Stimulated activated CD8-positive, alpha-beta memory T cell treated with anti-CD3 and anti-CD28 coated beads, Interleukin-15, amount 100 ng/mL, for 48 hours (primary cell): ENCODE measurements at places on chromosomes 6 and 20.

GRCh38 chr6:42556462-42556861 is 7.4 kb upstream of the UBR2 start:
- no peak for DNase-seq

DNA sequence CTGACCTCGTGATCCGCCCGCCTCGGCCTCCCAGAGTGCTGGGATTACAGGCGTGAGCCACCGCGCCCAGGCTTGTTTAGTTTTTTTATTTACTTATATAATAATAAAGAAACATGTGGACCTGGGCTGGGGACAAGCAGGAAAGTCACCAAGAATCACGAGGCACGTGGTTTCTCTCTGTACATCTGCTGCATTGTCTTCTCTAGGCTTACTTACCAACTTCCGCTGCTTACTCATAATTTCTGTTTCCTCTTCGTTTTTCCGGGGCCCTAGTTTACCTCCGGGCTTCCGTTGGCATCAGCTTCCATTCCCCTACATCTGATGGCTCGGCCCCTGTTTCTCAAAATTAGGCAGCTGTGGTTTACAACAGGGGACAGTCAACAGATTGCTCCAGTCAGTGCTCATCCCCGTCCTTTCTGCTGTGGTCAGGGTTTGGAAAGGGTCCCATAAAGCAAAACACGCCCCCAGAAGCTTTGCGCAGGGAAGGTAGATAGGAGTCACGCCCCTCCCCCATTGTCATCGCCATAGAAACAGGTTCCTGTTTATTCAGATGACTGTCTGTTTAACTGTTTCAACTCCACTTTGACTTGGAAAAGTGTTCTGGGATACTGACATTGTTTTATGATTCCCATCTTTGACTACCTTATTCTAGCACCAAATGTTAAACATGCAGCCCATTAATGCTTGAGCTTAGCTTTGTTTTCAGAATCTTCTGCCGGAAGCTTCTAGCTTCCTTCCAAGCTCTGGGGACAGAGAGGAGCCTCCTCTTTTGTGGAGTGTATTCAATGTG is 31.9 kb upstream of the TXLNB start:
- DNase-seq = peak; percentile 64

DNA sequence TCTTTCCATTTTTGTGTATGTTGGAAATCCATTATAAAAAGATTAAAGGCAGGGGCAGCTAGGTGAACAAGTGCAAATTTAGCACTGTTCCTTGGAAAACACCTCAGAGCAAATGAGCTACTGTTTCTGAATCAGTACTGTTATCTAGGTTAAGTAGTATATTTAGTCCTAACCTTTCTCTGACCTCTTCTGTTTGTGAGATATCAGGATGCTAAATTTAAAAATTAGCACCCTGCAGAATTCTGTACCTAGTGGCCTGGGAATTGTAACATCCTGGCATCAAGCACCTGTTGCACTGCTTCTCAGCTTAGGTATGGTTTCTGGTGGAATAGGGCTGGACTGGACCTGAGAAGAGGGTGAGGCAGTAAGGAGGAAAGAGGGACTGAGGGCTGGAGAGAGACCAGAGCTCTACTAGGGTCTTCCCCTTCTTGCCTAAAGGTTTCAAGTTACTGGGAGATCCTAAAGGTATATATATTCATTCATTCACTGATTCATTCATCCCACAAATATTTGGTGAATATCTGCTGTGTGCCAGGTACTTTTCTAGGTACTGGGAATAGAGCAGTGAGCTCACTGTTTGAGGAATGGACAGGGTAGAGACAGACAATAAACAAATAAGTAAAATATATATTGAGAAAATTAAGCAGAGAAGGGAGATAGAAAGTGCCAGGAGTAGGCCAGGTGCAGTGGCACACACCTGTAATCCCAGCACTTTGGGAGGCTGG is 5.2 kb downstream of the ZNF76 start:
- no peak for DNase-seq

DNA sequence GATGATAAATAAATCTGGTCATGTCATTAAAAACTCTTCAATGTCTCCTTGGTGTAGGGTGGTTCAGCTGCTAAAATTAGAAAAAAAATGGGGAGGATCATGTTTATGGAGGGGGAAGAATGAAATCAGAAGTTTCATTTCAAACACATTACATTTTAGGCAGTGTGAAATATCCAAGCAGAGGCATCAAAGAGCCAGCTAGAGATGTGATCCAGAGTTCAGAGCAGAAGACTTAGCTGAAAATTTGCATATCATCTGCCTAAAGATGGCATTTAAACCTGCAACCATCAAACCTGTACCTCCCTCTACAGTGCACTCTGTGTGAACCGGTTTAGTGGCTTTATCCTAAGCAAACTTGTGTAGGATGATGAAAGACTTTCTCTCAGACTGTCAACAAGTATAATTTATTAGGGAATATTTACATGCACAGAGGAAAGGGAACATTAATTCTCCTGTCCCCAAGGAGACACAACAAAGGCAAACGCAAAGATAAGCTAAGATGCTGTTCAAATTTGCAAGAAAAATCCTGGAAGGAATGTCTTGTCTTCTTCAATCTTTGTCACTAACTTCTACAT is 84.8 kb upstream of the PLEKHG1 start:
- DNase-seq = no peak

GRCh38 chr20:14470231-14470899 is 133.0 kb upstream of the FLRT3 start:
- no peak for DNase-seq

- DNase-seq = no peak
These were observed 781.4 kb downstream of the QKI start for GRCh38 chr6:164195942-164196281.

- no peak for DNase-seq
These were observed 16.6 kb downstream of the SNRPC start for GRCh38 chr6:34773916-34774315.

DNA sequence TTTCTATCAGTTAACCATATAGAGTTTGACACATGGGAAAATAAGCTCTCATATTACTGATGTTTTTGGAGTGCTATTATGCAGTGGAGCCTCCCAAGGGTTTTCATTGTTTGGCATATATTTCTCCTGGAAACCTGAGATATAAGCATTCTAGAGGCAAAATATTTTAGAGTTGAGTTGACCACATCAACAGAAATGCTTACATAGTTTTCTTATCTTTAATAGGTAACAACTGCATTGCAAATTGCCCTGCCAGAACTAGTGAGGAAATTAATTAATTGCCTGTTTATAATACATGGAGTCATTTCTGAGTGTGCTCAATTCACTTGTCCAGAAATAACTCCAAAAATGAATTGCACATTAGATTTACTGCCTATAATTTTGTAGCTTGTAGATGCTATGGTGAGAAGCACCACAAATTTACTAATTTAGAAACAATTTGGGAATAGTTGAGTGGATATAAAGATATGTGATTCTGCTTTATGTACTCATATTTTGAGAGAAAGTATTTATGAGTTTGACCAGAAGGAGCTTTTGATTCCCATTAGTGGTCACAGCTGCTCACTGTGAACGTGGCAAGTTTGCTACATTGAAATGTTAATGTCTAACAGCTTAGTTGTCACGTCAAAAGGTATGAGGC is 288.7 kb downstream of the CD109 start:
- no peak for DNase-seq
